NCI-H69 (cell line): ENCODE measurements at places on chromosomes 12 and 14.

DNA sequence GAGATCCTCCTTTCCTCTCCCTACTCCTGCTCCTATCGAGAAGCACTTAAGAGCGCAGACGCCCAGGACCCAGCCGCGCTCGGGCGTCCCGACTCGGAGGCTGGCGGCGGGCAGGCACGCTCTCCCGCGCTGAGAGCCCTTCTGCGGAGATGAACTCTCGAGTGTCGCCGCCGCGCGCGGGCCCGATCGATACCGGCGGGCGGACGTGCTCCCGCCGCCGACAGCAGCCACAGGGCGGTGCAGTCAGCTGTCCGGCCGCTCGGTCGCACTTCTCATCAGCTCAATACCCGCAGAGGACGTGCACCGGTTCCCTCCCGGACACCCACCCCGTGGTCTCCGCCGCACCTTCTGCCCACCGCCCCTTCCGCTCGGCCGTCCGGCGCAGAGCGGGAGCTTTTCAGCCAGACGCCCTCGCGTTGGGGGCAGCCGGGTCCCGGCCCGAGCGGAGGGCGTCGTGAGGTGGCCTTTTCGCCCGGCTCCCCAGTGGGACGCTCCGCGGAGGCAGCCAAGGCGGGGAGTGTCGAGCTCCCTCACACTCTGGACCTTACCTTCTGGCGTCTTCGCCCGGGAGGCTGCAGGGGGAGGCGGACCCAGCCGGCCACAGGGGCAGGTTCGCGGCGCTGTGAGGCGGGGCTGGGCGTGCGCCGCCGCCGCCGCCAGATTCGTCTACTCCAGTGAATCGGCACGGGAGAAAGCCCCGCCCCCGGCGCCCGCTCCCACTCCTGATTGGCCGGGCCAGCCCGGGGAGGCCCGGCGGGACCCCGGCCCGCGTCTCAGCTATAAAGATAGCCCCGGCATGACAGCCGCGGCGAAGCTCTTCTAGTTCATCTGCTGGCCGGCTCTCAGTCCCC lies at the start of gene INSM2:
Gene INSM2 (plus strand): TSS at position 808 of the 851 bp plus-strand sequence. CDS start 89 bp downstream, outside the sequence.
- DNase-seq, result peak; percentile 98

GRCh38 chr14:55127460-55127951 lies 1.5 kb upstream of the LGALS3 start:
- DNase-seq, result no peak

- DNase-seq, result peak; percentile 37
Observed at GRCh38 chr14:25032092-25032784, 17.7 kb downstream of the STXBP6 start.

DNA sequence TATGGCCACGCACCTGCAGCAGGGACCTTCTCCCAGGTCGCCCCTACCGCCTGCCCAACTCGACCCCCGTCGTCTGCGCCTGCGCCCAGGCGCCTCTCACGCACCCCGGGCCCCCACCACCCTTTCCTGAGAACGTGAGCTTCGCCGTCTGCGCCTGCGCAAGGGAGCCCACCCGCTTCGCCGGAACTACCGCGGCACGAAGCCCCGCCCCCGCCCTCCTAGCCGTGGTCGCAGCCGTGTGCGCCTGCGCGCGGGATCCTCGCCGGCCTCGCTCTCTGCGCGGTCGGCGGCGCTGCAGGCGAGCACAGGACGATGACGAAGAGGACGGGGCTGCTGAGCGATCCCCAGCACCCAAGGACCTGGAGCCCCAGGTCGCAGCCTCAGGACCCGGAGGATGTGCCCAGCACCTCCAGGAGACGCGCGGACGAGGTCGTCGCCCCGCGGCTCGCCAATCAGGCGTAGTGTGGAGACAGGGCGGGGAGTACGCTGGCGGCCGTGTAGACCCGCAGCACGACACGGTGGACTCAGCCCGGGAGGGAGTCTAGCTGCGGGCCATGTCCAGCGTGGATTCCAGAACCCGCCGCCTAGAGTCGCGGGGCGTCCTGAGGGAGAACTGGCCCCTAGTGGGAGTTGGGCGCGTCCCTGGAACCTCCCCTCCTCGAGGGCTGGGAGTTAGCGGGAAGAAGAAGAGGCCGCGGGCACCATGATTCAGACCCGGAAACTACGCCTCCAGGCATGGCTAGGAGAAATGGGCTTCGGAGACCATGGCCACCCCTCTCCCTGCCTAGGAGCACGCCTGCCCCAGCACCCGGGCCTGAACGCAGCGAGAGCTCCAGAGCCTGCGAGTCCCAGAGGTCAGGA lies 1120.8 kb upstream of the TMEM132C start:
- no peak for DNase-seq

DNA sequence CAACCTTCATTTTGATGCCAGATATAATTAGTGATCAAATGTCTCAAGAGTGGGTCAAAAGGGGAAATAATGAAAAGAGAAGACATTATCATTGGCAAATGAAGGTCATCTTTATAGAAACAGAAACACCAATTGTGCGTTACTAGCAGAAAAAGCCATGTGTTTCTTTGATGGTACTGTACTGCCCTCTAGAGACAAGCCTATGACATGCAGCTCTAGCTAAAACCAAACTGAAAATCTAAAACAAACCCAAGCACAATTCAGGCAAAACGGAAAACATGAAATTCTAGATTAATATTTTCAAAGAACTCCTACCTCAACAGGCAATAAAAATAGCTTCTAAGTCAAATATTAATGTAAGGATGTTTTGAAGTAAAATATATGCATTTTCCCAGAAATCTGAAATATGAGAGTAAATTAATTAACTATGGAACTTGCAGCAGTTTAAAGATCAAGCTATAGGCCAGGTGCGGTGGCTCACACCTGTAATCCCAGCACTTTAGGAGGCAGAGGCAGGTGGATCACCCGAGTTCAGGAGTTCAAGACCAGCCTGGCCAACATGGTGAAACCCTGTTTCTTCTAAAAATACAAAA lies 115.4 kb downstream of the KLHL28 start:
- DNase-seq, result peak; percentile 67

- DNase-seq, result no peak
Observed at GRCh38 chr12:67137256-67137655, 131.9 kb upstream of the CAND1 start.

GRCh38 chr12:26870491-26871419 lies 37.8 kb upstream of the ITPR2 start:
- peak; percentile 63 for DNase-seq

- no peak for DNase-seq
Observed at GRCh38 chr14:104734051-104734587, 10.1 kb downstream of the ADSS1 start.

DNA sequence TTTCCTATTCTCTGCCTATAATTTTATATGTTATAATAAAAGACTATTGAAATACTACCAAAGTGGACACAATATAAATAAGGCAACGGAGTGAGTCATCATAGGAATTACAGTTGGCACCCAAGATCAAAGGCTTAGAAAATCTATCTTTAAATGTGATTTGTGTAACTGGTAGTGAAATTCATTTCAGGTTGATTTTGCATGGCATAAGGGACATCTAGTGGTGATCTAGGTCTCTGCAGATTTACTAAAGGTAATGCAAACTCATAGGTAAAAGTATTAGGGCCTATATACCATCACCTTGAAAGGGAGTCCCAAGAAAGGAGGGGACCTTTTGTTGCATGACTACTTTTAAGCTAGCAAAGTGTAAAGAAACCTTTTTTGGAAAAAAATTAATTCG lies 527.2 kb downstream of the NRXN3 start:
- peak; percentile 80 for DNase-seq

DNA sequence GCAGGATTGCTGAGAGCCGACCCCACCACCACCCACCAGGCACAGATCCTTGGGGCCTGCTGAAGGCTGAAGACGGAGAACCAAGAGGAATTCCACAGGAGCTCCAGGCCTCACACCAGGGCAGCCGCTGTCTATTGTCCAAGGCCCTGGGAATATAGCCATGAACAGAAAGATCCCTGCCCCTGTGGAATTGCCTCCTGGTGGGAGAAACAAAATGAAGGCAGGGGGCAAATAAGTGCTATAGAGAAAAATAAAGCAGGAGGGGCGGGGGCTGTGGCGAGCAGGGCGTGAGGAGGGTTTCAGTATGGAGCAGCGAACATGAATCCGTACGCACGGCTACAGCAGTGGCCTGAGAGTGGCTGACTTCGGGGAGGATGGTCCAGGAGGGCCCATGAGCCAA lies 96.1 kb downstream of the EML1 start:
- DNase-seq, result peak; percentile 58

DNA sequence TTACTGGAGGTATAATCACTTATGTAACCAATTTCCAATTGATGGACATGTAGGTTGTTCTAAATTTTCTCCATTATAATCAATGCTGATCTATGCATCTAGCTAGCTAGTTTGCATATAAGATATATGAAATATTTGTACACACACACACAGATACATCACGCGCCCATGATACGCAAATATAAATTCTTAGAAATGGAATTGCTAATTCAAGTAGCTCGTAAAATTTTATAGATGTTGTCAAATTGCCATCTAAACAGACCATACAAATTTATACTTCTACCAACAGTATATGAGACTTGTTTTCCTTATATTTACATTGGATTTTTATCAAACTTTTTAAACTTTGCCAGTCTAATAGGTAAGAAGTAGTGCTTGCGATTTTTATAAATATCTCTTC lies 29.1 kb upstream of the TRIM9 start:
- no peak for DNase-seq

- DNase-seq, result no peak
Observed at GRCh38 chr14:53470351-53471043, 317.4 kb upstream of the DDHD1 start.

GRCh38 chr12:26896913-26897312 lies 40.9 kb downstream of the INTS13 start:
- DNase-seq, result no peak

DNA sequence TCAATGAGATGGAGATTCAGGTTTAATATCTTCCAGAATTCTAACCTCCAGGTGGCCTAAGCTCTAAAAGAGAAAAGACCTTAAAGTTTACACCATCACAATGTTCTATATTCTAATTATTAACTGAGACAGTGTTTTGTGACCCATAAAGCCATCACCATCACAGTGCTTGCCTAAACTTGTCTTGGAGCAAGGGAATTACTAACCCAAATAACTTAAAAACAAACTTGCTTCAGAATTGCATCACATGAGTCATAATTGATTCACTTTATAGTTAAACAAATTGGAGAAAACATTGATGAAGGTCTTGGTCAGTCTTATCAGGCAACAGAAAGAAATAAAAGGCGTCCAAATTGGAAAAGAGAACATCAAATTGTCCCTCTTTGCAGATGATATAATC lies 54.5 kb upstream of the ALG10 start:
- DNase-seq, result no peak

DNA sequence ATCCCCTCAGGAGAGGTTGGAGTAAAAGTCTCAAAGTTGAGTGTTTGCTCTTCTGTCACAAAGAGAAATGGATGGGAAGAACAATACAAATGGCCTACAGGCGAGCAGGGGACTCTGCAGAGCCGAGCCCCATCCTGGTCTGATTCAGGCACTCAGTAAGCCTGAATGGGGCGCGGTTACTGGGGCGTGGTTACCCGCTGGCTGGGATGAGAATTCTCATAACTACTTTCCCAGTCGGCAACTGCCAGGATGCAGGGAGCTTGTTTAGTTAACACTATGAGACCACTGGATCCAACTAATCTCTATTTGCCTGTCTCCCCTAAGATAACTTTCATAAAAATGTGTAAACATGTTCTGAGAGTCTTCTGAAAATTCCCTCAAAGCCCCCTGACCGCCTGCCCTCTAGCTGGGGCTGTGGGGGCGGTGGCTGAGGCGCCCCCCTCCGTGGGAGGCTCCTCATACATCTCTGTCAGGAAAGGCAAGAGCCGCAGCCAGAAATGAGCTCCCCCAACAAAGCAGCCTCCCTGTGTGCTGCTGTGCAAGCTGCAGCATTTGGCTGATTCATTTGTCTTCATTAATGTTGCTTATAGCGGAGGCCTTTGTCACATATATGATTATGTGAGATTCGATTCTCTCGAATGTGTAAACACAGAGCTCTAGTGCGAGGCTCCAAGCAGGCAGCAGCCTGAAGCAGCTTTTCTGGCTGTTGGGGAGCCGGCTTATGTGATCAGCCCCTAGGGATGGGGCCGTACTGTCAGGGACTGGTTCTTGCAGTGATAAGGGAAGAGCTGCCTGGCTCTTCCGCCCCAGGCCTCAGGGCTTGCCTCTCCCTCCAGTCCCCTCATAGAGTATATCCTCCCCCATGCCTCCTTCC lies 126.1 kb upstream of the ARHGAP5 start:
- DNase-seq, result peak; percentile 94

DNA sequence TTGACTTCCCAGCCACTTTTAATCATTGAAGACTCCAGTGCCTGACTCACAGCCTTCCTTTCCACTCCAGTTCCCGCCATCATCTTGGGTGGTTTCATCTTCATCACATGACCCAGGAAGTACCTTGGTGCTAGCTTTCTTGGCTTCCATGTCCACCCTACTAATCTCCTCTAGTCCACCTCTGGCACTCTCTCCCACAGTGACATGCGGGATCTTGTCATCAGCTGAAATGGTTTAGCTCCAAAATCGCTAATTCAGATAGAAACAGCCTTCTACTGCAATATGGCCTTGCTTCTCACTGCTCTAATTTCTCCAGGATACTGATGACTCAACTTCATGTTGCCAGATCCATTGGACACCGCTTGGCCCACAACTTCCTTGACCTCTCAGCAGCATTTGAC lies 24.5 kb downstream of the WDR20 start:
- no peak for DNase-seq

GRCh38 chr14:96215452-96216244 lies 11.0 kb downstream of the BDKRB2 start:
- peak; percentile 37 for DNase-seq

DNA sequence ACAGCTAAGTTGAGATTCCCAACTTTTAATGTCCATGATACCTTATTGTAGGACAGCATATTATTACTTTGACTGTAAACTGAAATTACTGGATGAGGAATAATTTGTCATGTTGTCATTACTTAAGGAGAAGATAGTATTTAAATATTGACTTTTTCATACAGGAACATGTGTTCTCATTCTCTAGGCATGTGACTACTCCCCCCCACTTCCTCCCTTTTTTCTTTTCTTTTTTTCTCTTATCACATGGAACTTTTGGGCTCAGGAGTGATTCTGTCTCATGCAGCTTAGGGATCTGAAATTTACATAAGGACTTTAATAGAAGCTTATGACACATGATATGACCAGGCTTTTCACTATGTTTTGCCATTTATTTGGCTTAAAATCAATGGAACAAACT lies 127.7 kb upstream of the SLCO1C1 start:
- peak; percentile 85 for DNase-seq

GRCh38 chr12:75997658-75998057 lies 33.9 kb downstream of the PHLDA1 start:
- DNase-seq, result no peak

DNA sequence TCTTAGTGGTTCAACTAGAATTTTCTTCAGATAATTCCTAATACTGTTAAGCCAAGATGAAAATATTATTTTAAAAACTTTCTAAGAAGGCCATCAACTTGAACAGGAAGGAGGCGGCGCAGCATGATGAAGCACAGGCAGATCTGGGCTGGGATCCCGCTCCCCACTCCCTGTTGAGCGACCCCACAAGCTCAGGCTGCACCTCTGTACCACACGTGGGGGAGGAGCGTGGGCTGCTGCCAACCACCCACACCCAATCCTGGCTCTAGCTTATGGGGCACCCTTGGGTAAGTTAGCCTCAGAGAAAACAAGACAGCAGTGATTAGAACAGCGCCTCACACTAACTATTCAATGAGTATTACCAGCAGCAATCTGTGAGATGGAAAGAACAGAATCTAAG lies 6.0 kb downstream of the MTERF2 start:
- peak; percentile 29 for DNase-seq
